ENCODE measurements at places on chromosomes 12 and 14.

DNA sequence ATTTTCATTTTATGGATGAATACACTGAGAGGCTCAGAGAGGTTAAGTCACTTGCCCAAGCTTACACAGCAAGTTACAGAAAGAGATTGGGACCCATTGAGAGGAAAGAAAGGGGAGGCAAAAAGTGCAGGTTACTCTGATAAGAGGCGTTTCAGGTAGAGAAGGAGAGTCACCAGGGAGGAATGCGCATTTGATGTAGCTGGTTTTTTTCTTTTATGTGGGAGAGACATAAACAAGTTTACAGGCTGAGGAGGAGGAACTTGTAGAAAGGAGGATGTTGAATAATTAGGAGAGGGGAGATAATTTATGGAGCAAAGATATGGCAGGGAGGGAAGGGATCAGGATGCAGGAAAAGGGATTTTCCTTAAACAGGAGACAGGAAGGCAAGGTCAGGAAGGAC, 297.0 kb downstream of the PCNX1 start:
- no peak for DNase-seq

- peak; percentile 49 for DNase-seq
These were observed 498.7 kb downstream of the TMEM121 start for GRCh38 chr14:106024983-106025604.

DNA sequence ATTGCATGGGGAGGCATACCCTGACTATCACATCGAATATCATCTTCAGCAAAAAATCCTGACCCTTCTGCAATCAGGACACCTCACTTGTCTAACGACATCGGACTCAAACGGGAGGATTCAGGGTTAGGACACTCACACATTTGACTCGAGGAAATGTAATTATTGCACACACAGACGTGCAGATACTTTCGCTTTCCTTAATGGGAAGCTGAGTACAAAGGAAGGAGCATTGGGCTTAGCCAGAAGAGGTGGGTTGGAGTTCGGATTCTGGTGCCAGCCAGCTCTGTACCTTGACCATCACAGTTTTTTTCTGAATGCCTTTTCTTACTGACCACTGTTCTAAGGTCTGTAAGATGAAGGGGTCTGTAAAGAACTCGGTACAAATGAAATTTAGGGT, 260.4 kb downstream of the GALC start:
- DNase-seq, result no peak

GRCh38 chr14:55070981-55071411, 19.5 kb downstream of the MAPK1IP1L start:
- DNase-seq, result no peak

GRCh38 chr12:57993030-57993429, 51.7 kb downstream of the ATP23 start:
- DNase-seq, result no peak

DNA sequence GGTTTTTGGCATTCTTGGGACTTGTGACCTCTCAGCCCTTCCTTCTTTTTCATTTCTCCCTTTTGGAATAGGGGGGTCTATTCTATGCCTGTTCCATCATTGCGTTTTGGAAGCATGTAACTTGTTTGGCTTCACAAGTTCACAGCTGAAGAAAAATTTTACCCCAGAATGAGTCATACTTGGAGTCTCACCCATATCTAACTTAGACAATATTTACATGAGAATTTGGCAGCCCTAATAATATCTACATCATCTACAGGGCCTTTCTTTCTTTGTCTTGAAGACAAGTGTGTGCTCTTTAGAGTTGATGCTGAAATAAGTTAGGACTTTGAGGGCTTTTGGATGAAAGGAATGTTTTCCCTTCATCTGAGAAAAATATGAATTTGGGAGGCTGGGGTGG, 1312.9 kb upstream of the FLRT2 start:
- no peak for DNase-seq

DNA sequence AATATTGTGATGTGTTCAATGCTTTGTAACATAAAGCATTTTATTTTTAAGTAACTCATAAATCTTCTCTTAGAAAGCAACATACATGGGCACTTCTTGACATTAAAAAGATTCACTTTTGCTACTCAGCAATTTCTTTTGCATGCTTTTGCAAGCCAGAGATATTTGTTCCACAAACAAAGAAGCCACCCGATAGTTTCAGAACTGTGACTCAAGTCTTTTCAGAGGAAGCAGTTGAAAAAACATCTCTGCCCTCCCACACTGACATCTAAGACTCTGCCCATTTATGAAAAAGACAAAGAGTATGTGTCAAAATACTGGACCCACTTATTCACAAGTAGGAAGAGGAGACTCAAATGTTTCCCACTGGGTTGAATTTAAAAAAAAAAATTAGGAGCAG, 7.5 kb downstream of the APPL2 start:
- DNase-seq, result peak; percentile 21

DNA sequence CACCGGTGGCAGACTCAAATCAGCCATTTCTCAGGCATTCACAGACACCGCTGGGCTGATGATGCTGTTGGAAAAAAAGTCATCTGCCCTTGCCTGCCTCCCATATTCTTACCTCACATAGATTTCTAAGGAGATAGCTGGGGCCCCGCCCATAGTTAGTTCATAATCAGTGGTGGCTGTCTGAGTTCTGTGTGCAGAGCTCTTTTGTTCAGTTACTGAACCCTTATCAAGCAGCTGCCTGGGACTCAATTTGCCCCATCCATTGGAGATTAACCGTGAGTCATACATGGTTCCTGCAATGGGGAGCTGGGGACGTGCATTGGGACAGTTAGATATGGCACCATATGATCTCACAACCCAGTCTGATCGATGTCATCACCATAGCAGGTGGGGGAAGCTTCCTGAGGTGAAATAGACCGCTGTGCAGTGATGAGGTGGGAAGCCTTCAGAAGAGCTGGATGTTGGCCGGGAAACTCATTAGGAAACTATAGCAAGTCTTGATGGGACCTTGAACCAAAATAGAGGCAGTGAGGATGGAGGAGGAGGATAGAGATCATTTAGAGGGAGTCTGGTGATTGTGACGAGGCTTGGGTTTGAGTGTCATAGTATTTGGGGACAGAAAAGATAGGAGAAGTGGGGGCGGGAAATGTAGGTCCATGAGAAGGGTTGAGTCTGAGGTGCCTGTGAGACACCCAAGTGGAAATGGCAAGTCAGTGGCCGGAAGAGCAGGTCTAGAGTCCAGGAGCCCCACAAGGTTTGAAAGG, 147.8 kb downstream of the GCH1 start:
- no peak for DNase-seq

DNA sequence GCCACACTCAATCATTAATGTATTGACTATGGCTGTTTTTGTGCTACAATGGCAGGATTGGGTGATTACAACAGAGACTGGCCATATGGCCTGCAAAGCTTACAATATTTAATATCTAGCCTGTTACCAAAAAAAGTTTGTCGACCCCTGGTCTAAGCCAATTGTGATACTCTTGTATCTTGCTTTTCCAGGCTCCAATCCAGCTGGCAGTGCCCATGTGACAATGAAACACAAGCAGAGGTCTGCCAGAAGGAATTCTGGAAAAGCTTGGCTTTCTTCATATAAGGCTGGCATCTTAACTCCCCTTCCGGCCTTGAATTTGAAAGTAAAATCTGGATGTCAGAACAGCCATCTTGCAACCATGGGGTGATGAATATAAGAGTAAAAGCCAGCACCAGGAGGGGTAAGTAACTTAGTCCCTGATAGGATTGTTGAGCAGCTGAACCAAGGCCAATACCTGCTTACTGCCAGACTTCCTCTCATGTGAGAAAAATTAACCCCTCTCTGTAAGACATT, 458.7 kb downstream of the TMTC2 start:
- DNase-seq, result no peak

- no peak for DNase-seq
These were observed 78.6 kb downstream of the SCARB1 start for GRCh38 chr12:124784871-124785572.

DNA sequence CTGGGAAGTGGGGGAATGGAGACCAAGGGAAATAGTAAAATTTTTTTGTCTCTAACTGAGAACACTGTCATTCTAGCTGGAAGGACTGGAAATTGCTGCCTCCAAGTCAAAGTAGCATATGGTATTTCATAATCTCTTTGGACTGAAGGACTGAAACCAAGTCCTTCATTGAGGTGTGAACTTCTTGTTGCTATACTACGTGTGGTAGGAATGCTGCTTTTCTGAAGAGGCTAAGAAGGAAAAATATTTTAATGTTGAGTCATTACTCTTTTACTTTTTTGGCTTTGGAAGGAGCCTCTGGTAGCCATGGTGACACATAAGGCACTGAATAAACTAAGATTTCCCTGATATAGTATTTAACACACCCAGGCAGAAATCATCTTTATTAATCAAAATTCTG, 465.4 kb downstream of the NPAS3 start:
- DNase-seq, result no peak

GRCh38 chr12:54650409-54650808, 2.2 kb upstream of the DCD start:
- no peak for DNase-seq

GRCh38 chr12:120039711-120040110, 50.7 kb downstream of the BICDL1 start:
- DNase-seq, result no peak

GRCh38 chr12:131141514-131141913, 187.8 kb downstream of the ADGRD1 start:
- DNase-seq, result no peak

DNA sequence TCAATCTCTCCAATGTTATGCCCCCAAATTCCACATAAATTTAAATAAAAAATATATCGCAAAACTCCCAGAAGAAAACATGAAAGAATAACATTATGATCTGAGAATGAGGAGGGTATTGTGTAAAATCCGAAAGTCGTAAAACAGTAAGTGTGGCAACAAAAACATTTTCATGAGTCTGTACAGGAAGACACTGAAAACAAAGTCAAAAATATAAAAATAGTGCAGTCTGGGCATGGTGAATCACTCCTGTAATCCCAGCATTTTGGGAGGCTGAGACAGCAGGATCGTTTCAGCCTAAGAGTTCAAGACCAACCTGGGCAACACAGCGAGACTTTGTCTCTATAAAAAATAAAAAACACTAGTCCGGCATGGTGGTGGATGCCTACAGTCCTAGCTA, 57.1 kb downstream of the SPTLC2 start:
- DNase-seq, result no peak

- DNase-seq, result peak; percentile 82
These were observed 6.7 kb upstream of the RPS6KA5 start for GRCh38 chr14:91067186-91067585.

DNA sequence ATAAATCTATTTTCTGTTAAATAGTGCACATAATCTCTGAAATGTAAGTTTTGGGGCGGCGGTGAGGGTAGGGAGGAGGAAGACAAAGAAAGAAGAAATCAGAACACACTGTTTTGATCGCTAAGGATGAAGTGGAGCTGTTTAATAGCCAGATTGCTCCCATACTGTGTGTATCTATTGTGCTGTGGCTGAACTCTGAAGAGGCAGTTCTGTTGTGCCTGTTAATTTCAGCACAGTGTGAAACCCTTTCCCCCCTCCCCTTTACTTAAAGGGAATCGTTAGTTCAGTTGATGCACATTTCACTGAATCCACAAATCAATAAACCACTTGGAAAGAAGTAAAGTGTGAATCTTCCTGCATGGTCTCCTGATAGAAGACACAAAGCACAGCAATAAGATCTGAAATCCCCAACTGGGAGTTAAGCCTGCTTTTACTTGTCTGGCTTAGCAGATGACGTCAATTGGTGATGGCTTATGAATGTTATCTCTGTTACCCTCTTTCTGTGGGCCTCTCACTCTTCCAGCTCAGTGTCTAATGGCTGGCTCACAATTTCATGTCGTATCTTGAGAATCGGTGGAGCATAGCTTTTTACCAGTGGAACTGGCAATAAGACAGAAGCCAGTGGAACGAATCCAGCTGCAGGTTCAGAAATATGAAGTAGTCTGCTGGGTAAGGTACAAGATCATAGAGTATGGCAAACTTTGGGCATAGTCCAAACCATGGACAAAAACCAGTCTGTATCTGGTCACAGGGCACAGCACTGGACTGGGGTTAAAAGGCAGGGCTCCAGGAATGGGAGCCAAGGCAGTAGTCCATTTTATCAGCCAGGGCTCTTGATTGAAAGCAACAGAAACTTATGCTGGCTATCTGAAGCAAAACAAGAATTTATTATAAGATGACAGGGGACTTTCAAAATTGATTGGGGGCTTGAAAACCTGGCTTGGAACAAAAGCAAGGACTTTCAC, 413.5 kb upstream of the SEL1L start:
- DNase-seq, result no peak

DNA sequence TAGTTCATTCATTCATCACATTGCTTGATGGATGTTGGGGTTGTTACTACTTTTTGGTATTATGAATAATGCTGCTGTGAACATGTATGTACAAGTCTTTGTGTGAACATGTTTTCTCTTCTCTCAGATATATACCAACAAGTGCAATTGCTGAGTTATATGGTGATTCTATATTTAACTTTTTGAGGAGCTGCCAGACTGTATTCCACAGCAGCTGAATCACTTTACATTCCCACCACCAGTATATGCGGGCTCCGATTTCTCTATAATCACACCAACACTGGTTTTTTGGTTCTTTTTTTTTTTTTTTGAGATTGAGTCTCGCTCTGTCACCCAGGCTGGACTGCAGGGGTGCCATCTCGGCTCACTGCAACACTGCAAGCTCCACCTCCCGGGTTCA, 22.2 kb upstream of the PLEKHG6 start:
- DNase-seq, result no peak

DNA sequence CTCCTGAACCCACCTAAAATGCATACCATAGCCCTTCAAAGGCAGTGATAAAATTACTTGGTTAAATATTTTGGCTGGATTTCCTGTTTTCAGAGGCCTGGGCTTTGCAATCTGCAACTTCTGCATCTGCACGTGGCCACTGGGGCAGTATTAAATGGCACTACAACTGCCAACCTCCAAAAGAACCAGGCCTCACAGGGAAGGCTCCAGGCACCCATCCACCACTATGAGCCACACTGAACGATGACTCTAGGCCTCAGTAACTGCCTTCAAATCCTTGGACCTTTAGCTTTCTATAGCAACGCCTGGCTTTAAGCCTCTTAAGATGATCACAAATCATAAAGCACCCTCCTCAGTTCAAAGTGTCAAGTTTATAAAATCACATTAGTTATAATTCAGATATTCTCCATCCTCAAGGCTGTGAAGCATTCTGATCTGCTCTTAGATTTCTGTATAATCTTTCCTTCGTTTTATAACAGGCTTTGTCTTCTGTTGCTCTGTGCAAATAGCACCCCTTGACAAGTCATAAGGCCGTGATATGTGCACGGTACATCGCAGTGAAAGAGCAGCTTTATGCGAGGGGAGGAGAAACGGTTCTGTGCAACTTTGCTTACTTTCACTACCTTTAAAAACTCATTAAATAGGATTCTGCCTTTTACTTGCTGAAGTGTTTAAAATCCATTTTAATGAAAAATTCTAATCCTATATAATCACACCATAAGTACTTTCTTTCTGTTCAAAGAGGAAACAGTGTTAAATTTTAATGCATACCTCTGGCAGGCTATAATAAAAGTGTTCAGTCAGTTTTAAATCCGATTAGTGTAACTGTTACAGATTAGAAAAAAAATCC, 196.4 kb upstream of the G2E3 start:
- DNase-seq, result no peak

- DNase-seq, result no peak
These were observed 2.5 kb upstream of the MAPK1IP1L start for GRCh38 chr14:55048900-55049436.

- no peak for DNase-seq
These were observed 501.2 kb downstream of the GALC start for GRCh38 chr14:87491816-87492215.

- DNase-seq, result no peak
These were observed 201.4 kb downstream of the ADGRD1 start for GRCh38 chr12:131155131-131155530.

- DNase-seq, result no peak
These were observed 86.5 kb upstream of the PTPRR start for GRCh38 chr12:71007020-71007419.

- DNase-seq, result no peak
These were observed 28.8 kb downstream of the VCPKMT start for GRCh38 chr14:50087341-50088116.

GRCh38 chr14:66701813-66702212, 193.9 kb downstream of the GPHN start:
- no peak for DNase-seq

Measured in activated naive CD4-positive, alpha-beta T cell treated with anti-CD3 and anti-CD28 coated beads for 36 hours (primary cell).